NAMALWA (cell line): ENCODE measurements at places on chromosomes 7 and 10.

GRCh38 chr7:104921596-104921995 is 92.4 kb upstream of the KMT2E start:
- DNase-seq, result no peak

DNA sequence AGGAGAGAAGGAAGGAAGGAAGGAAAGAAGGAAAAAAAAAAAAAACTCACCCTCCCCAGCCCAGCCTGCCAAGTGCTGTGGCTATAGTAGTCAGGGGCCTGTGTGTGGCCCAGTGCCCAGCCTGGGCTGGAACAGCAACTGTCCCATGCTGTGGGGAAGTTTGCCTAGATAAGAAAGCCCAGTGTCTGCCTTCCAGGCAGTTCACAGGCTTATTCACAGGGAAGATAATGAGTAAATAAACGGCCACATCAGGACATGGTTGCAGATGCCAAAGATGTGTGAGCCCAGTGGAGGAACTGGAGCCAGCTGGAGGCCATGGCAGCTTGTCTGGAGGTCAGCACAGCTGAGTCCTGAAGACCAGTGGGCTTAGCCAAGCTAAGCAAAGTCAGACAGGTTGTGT is 132.4 kb upstream of the FOXK1 start:
- no peak for DNase-seq

- DNase-seq, result no peak
Observed at GRCh38 chr7:12643644-12644043, 43.8 kb upstream of the ARL4A start.

DNA sequence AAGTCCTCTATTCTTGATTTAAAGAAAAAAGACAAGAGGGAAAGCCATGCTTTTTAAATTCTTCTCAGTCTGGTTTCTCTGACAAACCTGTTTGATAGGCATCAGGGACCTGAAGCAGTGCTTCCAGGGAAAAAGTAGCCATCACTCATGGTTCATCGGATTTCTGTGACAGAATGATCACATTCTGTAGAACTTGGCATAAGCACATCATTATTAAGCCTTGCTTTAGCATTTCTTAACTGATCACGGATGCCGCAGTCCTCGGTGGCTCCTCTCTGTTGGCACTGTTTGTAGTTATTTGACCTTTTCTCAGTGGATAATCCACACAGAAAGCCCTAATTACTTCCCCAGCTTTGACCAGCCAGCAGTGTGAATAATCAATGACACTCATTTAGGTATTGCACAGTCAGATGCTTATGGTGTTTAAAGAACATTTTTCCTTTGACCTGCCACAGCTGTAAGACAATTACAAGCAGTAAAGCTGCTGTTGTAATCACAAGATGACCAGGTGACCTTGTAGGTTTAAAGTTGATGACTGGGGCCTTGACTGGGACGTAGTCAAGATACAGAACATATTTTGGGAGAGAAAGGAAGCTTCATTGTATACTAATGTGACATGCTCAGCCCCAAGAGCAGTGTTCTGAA is 64.4 kb upstream of the SKAP2 start:
- no peak for DNase-seq

GRCh38 chr10:126131341-126131740 is 235.0 kb downstream of the FANK1 start:
- no peak for DNase-seq

DNA sequence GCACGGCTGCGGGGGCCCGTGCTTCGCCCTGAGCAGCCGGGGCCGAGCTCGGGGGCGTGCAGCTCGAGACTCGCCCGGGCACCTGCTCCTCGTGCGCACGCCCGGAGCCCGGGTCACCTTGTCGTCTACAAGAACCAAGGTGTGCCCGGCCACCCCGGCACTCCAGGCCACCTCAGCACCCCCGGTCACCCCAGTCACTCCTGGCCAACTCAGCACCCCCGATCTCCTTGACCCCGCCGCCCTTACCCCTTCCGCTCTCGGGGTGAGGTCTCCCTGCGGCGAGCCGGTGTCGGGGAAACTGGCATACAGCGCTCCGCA is 268 bp upstream of the IGFBP3 start:
- DNase-seq, result no peak

DNA sequence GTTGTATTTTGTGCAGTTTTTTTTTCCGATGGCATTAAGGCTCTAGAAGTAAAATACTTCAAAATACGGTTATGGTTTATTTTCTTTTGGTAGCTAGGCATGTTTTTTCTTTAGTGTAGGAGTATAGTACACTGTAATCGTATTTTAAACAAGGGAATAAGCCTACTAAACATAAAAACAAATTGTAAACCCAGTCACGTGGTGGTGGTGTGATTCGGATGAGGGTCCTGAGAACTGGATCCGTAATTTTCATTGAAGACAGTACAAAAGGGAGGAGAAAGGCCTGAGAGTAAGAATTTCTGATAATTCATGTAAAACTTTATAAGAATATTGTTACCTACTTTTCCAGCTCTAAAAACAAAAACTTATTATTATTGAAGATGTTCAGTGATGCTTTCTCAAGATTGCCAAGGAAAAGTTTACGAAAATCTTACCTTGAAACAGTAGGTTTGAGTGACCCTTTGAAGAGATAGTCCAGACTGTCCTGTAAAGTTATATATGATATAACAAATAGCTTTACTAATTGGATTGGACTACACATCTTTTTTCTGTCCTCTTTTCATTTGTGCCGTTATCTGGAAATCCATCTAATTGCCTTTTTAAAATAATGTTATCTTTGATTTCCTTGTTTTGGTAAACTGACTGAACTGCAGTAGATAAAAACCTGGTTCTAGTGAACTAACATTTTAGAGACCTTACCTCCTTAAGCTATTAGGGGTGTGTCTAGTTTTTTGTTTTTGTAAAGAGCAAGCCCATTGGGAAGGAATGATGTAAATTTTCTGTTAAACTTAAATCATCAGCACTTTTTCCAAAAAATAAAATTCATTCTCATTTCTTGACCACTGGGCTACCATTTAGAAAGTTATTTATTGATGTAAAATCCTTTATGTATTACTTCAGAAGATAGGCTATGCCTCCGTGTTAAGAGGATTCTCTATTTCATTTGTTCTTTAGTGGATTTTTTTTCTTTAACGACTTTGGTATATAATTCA is 1.0 kb upstream of the PBLD start:
- DNase-seq, result peak; percentile 39

GRCh38 chr10:3096149-3096548 is 28.8 kb downstream of the PFKP start:
- no peak for DNase-seq

GRCh38 chr7:49483142-49483541 is 290.3 kb upstream of the VWC2 start:
- peak; percentile 46 for DNase-seq

- DNase-seq, result no peak
Observed at GRCh38 chr7:157409753-157410727, 73.2 kb downstream of the DNAJB6 start.

- peak; percentile 90 for DNase-seq
Observed at GRCh38 chr10:6201516-6201975, 1.2 kb upstream of the PFKFB3 start.

DNA sequence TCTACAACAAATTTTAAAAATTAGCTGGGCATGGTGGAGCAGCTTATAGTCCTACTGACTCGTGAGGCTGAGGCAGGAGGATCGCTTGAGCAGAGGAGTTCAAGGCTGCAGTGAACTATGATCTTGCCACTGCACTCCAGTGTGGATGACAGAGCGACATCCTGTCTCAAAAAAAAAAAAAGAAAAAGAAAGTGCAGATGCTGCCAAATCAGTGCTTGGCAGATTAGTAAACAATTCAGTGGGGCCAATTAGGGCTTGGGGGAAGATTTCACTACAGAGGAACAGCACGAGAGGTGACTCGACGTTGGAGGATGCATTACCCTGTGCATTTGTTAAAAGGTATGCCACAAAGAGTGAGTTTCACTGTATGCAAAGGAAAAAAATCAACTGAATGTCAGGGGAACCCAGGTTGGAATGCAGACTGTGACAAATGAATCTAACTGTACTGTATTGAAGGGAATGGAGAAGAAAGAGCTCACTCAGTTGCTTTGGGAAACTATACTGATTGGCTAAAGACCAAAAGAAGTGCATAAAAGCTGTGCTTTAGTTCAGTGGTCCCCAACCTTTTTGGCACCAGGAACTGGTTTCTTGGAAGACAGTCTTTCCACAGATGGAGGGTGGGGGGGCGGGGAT is 31.6 kb downstream of the GARIN1A start:
- no peak for DNase-seq

GRCh38 chr10:34962866-34963265 is 127.3 kb downstream of the CUL2 start:
- no peak for DNase-seq

DNA sequence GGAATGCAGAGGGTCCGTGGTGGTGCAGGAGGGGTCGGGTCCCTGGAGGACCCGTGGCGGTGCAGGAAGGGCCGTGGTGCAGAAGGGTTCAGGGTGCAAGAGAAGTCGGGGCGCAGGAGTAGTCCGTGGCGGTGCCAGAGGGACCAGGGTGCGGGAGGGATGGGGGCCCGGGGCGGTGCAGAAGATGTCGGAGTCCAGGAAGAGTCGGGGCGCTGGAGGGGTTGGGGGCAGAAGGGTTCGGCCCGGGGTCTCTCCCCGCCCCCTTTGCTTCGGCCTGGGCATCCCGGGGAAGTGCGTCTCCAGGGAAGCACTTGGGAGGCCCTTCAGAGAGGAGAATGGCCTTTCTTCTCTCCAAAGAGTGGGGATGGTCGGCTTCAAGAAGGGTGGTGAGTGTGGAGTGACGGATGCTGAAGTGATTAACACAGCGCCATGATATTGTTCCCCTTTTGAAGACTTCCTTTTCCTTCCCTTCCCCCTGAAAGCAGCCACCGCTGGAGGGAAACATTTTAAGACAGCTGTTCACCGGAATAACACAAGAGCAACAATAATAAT is 997 bp downstream of the WDR37 start:
- DNase-seq, result peak; percentile 58

DNA sequence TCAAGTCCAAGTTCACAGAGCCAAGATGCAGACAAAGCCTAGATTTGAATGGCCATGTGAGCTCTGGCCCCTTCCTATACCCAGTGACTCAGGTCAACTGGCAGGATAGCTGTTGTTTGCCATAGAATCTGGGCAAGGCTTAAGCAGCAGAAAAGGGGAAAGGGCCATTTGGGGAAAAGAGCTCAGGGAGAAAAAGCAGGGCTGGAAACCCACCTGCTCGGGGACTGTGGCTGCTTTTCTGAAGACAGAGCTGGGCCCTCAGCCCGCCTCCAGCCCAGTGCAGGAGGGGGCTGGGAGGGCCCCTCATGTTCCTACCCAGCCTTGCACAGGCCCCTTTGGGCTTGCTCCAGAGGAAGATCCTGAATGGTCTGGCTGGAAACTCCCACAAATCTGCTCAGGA is 32.6 kb upstream of the HABP2 start:
- DNase-seq, result no peak

DNA sequence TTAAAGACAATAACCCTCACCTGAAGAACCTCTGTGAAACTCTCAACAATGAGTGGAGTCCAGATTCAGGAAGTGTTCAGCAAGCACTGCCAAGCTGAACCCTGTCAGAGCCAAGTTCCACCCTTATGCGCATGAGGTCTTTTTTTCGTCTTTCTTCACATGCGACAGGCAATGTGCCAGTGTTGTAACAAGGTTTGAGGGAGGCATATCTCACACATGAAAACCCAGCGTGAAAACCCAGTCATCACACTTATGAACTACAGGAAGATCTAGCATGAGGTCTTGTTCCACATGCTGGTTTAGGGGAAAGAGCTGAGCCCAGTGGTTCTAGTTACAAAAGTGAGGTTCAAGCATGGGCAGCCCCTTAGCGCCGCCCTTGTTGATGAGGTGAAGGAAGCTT is 49.7 kb downstream of the RABGEF1 start:
- no peak for DNase-seq

- no peak for DNase-seq
Observed at GRCh38 chr7:88866265-88866863, 70.8 kb upstream of the TEX47 start.

GRCh38 chr10:90977162-90977854 is 56.4 kb upstream of the ANKRD1 start:
- DNase-seq, result no peak

- no peak for DNase-seq
Observed at GRCh38 chr7:24690251-24690650, 67.0 kb downstream of the GSDME start.

DNA sequence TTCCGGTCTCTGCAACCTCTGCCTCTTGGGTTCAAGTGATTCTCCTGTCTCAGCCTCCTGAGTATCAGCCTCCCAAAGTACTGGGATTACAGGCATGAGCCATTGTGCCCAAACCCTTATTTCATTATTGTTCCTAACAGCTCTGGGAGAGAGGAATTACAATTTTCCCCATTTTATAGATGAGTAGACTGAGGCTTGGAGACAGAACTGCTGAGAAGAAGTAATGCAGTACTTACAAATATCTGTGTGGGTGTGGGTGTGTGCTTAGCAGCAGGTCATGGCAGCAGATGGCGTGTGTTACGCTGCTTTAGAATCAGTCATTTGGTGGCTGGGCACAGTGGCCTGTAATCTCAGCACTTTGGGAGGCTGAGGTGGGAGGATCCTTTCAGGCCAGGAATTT is 7.4 kb downstream of the PRKRIP1 start:
- DNase-seq, result no peak

- DNase-seq, result no peak
Observed at GRCh38 chr10:112526906-112527305, 79.9 kb downstream of the VTI1A start.

- DNase-seq, result no peak
Observed at GRCh38 chr7:138802706-138803105, 4.7 kb upstream of the ATP6V0A4 start.

GRCh38 chr10:92993699-92994272 is 66.8 kb upstream of the CYP26C1 start:
- no peak for DNase-seq

GRCh38 chr7:22476824-22477223 is 23.2 kb downstream of the STEAP1B start:
- DNase-seq, result no peak

DNA sequence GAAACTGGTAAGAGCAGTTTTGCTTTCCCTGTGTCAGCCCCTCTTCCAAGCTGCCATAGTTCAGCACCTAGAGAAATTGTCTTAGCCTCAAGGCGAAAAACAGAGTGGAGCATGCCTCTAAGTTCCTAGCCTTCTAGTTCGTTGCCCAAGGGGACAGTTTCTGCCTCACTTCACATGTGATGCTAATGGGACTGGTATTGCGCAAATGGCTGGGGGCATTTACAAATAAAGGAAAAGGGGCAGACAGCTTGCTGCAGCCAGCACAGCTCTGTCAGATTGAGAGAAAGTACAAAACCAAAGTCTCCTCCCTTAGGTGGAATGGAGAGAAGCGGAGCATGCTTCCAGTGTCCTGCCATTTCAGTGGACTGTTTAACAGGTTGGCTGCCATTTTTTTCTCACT is 567.7 kb downstream of the ETV1 start:
- no peak for DNase-seq

GRCh38 chr7:158840604-158841003 is 11.3 kb upstream of the ESYT2 start:
- DNase-seq, result no peak

GRCh38 chr7:33882950-33883670 is 22.2 kb upstream of the BMPER start:
- no peak for DNase-seq
